ENCODE measurements at places on chromosomes 7 and 10.

DNA sequence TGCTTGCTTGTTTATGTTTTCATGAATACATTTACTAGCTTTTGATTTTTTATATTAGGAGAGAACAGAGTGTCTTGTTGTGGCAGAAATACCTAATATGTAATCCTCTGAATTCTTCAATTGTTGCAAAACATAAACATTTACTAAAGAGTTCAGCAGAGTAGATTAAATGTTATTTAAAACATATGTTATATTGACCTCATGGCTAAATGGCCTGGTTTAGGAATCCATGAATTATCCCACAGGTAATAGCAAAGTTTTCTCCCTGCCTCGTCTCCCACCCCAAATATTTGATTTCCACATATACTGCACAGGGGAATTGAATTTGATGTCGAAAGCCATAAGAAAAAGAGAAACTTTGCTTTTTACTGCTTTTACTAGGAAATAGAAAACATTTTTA, 111.8 kb downstream of the ADK start:
- no peak for DNase-seq

GRCh38 chr10:96830511-96831199, 1.4 kb upstream of the LCOR start:
- peak; percentile 58 for DNase-seq

GRCh38 chr7:72435366-72435765, 23.2 kb upstream of the CALN1 start:
- peak; percentile 83 for DNase-seq

- no peak for DNase-seq
Measured at GRCh38 chr7:584122-584465, 64.4 kb upstream of the PDGFA start.

DNA sequence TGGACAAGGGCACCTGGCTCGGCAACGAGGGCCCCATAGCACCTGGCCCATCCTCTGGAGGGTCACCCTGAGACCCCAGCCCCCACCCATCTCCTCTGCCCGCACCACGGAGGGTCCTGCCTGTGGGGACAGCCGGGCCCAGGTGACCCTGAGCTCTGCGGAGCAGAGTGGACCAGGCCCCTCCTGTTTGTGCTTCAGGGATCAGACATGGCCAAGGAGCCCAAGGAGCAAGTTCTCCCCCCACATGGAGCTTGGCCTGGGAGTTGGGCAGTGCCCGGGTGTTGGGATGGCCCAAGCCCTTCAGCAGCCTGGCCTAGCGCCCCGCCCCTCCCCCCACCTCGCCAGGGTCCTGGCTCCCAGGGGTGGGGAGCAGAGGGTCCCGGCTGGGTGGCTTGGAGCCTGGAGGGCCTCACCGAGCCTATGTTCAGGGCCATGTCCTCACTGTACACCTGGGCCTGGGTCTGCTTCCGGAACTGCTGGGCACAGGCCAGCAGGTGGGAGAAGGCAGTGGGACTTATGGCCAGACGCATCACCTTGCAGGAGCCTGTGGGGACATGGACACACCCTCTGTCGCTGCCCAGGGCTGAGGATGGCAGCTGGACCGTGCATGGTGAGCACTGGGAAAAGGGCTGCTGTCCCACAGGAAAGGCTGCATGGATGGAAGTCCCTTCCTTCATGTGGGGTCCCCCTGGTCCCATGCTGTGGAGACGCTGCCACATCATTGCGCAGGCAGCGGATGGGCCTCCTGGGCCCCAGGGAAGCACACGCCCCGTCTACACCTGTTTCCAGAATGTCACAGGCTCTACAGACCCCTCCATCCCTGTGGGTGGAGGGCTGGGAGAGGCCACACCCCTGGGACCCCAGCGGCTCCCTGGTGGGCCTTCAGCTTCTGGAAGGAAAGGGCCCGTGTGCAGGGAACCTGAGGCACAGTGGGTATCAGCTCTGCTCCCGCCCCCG, 49.2 kb upstream of the NKX6-2 start:
- no peak for DNase-seq

GRCh38 chr10:12526311-12526710, 177.0 kb downstream of the CAMK1D start:
- no peak for DNase-seq

DNA sequence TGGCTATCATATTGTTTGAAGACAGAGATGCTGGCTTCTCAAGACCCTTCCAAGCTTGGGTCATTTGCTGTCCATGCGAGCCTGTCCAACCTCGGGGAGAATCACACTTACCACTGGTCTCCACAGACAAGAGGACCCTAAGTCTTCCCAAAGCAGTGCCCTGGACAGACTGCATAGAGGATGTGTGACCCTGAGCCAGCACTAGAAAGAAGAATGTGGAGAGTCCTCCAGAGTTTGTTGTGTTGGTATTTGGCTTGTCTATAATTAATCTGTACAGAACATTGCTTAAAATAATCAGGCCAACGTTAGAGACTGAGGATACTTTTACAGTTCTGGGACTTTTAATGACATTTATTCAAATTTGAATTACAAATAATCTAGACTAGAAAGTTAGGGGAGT, 212.7 kb downstream of the TMEM178B start:
- no peak for DNase-seq
